ENCODE measurements at places on chromosomes 11 and 22. TPM values are rescaled to one million over a fixed set of nuclear protein-coding genes. Genes with fewer than 3 reads are reported as not detected.

Gene TRIM34
- total RNA-seq = 0.32 TPM

Gene DEUP1
- not detected for total RNA-seq

- DNase-seq = no peak
Observed at GRCh38 chr11:79397252-79397651, 43.6 kb downstream of the TENM4 start.

GRCh38 chr11:134373591-134374052 is 38.4 kb downstream of the B3GAT1 start:
- no peak for DNase-seq

DNA sequence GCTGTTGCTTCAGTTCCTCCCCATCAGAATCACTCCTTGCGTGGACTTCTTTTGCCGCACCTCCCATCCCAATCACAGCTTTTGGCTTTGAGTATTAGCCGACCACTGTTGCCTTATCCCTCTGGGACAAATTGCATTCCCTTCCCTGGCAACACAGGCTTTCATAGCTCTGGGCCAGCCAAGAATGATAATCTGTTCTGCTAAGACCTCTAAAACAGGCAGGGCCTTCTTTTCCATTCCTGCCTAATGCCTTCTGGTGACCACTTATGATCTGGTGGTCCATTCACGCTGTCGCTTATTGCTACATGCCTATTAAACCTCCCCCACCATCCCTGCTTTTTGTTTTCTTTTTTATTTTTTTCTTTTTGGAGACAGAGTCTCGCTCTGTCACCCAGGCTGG is 9.6 kb downstream of the SEC14L2 start:
- DNase-seq = no peak

Measured in gastrocnemius medialis (tissue), 4 donors.